ENCODE measurements at places on chromosomes 2 and 18.

DNA sequence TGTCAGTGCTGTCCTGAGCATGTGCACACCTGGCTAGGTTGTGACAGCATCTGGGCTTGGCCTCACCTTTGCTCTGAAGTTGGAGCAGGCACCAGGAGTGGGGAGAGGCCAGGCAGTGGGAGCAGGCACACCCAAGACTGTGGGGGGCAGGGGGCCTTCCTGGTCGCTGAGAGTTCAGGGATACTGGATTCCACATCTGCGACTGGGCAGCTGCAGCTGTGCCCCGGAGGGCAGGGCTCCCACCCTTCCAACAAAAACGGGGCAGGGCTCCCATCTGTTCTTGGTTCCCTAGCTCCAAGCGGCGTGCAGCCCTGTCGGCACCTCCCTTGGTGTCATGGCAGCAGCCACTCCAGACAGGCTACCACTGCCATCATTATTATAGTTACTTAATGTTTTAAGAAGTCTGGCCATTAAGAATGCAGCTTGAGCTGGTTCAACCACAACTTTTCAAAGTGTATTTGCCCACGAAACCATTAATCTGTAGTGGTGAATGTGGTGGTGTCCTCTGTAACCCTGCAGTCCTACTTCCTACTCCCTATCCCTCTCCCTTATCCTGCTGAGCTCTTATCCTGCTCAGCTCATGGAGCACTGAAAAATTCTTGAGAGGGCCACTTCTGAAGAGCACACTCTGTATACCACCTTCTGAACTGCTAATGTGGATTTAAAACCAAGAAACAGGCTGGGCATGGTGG lies 48.0 kb upstream of the RAB1A start:
- DNase-seq: no peak

GRCh38 chr2:147222506-147222905 lies 622.3 kb upstream of the ACVR2A start:
- no peak for DNase-seq

DNA sequence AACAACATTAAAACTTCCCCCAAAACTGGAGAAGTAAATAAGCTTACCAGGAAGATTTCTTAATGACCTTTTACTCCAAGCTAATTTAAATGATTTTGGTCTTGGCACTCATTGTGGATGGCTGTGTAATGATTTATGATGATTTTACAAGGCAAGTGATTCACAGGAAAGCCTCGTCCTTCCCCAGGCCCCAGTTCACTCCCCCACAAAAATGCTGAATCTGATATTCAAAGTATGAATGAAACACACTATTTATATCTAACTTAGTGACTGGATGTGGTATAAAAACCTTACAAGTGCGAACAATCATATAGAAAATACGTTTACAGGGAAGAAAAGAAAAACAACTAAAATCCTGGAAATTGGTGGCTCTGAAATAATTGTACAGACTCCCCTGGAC lies 49.8 kb downstream of the ZNF516 start:
- no peak for DNase-seq

- no peak for DNase-seq
These were observed 659 bp downstream of the CHMP1B start for GRCh38 chr18:11851806-11852337.

DNA sequence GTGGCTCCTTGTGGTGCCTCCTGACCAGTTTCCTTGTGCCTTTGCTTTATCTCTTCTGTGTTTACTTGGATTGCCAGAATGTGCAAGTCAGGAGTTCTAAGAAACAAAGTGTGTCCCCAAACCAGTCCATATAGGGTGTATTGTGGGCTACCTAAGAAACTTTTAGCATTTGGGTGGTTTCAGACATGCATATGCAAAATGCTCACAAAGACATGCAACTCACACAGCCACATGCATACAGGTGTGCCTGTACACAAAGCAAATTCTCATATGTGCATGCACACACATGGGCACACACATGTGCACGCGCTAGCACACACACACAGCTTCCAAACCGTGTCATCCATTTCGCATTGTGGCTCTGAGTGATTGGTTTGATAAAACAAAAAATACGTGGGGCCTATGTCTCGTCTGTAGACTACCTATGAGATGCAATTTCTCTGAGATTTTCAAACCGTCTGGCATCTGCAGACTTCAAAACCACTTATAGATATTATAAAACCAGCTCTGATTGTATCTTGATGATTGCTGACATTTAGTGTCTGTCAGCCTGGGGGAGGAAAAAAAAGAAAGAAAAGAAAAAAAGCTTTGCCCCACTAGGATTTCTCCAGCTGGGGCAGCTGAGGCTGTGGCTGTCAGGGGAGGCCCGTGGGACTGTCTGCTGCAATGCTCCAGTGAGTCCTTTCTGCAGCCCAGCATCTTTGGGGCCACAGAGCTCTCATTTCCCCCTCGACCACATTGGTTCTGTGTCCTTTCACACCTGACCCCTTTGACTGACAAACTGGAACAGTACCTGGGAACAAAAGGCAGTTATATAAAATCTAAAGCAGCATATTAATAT lies 556.1 kb downstream of the CMPK2 start:
- DNase-seq: peak; percentile 9

DNA sequence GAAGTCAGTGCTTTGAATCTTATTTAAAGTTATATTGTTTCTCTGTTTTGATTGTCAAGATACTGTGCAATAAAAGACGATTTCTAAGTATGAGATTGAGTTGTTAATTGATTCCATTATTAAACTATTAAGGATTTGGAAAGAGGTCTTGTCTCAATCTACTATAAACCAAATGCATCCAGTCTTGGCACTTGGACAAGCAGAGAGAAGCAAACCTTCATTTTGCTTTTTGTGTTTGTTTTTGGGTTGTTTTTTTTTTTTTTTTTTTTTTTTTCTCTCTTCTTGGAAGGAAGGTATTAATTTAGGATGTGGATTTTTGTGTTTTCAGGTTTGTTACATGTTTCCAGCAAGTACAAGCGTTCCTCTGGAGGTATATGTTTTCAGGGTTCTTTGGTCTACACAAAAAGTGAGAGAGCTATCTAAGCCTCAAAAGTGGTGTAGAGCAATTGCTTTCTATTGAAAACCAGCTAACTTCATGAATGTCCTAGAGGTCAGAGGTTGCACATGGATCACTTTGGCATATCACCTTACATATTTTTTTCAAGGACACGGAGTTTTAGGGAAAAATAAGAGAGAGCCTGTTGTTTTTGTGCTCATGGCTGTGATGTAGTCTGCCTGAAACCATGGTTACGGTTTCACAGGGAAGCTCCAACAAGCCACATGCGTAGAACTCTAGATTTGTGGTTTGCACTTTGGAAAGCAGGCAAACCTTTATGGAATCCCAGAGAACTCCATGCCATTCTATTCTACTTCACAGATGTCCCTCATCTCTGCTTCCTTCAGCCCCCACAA lies 1.8 kb downstream of the PRKCE start:
- no peak for DNase-seq

DNA sequence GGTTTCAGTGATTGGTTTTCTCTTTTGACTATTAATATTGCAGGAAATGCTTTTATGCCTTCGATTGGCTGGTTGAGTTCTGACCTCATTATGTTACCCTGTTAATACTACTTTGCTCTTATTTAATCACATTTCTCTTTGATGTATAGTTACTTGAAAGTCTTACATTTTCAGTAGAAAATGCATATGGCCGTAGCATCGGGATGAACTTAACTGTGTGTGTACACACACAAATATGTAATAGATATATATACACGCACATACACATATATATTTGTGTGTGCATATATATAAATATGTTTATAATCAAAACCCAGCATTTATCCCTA lies 1.6 kb downstream of the EPC2 start:
- no peak for DNase-seq

DNA sequence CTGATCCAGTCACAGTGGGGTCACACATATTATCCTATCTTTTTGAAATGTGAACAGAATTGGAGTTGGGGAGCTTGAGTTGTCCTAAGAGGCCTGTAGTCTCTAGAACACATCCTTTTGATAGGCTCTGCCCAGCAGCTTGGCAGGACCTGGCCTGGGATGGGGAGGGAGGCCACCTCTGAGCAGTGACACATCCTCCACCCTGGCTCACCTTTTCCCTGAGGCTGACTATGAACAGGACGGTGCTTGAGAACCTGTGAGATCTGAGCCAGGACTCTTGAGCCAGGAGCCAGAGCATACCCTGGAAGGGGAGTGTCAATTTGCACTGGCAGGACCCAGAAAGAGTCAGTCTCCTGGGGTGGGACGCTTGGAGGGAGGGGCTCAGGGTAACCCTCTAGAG lies 17.7 kb upstream of the ATP6V1B1 start:
- no peak for DNase-seq

DNA sequence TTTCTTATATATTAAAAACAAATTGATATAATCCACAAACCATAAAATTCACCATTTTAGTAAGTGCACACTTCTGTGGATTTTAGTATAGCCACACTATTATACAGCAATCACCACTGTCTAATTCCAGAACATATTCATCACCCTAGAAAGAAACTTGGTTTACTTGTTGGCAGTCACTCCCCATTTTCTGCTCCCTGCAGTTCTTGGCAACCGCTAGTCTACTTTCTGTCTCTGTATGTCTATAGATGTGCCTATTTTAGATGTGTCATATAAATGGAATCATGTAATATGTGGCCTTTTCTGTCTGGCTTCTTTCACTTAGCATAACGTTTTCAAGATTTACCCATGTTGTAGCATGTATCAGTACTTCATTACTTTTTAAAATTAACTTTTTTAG lies 5.7 kb downstream of the CKAP2L start:
- no peak for DNase-seq

DNA sequence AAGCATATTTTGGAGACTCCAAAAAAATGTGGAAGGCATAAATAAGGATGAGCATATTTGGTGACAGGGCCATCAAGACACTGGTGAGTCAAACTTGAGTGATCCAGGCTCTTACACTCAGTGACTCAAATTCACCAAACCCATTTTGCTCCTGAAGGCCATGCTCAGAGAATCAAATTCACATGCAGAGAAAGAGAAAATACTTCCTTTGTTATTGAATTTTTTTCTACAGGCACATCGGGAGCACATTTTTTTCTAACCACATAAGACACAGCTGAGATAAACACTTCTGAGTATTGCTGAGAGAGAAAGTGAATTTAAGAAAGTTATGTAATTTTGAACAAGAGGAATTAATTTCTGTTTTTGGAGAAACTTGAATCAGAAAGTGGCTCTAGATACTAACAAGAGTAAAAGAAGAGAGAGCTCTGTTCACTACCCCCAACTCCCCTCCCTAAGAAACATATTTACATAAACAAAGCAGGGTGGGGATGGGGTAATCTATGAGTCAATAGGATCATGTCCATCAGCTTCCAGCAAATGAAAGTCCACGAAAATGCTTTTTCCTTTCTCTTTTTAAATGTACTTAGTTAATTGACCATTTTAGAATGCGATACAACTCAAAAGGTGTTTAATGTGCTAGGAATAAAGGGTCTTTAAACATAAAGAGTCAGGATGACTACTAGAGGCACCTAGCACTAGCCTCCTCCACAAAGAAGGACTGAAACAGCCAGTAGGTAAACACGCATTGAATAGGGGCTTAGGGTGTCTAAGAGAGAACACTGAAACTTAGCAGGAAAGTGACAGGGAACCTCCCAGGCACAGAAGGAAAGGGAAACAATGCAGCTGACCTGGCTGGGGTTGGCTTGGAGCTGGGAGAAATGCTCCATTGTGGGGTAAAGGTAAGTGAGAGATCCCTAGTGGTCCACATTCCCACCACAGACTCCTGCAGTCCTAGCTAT lies 152.3 kb downstream of the KCNE4 start:
- DNase-seq: no peak

- DNase-seq: no peak
These were observed 2.4 kb downstream of the EPAS1 start for GRCh38 chr2:46299365-46300263.

DNA sequence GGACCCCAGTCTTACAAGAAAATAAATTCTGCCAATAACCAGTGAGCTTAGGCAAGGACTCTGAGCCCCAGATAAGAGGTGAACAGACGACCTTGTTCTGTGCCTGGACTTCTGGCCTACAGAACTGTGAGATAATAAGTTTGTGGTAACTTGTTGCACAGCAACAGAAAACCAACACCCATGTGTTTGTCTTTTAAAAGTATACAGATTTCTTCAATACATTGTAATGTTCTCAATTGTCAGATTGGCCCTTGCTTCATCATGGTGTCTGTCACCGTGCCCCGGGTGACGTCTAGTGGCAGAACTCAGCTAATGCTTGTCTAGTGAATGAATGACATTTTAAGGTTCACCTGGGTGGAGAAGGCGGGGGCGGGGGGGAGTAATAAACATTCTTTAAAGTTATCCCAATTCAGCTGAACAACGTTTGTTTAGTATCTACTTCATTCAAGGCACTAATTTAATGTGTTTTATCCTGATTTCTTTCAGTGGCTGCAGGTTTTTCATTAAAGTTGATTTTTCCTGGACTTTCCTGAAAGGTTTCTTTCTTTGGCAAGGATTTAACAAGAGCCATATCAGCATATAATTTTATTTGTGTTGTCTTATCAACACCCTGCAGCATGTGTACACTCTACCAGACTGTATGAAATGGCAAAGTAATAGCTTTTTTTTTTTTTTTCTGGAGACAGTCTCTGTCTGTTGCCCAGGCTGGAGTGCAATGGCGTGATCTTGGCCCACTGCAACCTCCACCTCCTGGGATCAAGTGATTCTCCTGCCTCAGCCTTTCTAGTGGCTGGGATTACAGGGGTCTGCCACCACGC lies 123.8 kb upstream of the DLX2 start:
- no peak for DNase-seq

DNA sequence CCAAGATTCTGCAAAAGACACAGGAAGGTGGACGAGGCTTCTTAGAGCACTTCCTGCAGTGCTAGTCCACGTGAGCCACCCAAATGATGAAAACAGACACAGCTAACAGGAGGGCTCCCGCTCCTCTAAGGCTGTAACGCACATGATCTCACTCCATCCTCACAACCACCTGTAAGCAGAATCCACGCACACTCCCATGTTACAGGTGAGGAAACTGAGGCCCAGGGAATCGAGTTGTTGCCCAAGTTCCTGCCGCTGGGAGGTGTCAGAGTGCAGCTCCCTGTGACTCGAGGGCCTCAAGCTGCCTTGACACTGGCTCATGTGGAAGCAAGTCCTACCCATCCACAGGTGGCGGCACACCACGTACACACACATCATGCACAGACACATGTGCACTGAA lies 4.4 kb downstream of the DNMT3A start:
- no peak for DNase-seq

DNA sequence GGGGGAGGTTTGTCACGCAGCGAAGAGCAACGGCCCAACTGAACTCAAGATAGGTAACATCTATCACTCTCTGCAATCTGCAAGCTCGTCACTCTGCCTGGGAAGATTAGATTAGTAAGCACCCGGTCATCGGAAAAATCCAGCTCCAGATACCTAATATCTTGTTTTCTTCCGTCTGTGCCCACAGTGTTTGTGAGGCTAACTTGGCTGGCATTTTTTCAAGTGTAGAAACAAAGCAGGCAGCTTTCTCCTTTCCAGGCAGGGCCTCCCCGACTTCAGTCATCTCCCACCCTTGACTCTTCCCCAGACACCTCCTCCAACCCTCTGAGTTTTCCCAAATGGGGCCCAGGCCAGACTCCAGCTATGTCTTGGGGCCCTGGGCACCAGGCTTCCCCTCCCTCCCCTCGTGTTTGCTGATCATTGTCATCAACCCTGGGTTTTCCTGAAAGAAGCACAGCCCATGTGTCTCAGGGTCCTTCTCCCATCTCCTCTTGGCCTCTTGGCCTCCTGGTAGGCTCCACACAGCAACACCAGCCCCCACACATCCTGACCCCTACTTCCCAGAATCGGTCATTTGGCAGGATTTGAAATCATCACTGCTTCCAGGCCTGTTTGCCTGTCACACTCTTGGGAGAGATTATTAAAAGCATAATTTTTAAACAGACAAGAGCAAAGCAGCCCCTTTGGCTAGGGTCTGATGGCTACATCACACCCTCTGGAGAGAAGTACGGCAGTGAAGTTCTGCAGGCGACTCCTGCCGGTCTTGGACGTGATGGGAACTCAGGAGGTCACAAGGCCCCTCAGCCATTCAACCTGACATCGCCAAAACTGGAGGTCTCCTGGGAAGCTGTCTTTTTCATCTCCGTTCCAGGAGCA lies 144.9 kb upstream of the ID2 start:
- no peak for DNase-seq
